ENCODE measurements at places on chromosomes 4 and X.

DNA sequence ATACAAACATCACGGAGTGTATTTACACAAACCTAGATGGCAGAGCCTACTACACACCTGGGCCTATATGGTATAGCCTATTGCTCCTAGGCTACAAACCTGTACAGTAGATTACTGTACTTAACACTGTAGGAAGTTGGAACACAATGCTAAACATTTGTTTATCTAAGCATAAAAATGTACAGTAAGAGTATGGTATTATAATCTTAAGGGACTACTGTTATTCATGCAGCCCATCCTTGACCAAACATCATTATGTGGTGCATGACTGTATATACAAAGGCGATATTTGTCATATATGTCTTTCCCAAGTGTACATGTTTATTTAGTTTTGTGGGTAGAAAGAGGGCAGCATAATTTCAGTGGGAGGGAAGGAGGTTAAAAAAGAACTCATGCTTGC lies 177.7 kb upstream of the FSTL5 start:
- no peak for DNase-seq

DNA sequence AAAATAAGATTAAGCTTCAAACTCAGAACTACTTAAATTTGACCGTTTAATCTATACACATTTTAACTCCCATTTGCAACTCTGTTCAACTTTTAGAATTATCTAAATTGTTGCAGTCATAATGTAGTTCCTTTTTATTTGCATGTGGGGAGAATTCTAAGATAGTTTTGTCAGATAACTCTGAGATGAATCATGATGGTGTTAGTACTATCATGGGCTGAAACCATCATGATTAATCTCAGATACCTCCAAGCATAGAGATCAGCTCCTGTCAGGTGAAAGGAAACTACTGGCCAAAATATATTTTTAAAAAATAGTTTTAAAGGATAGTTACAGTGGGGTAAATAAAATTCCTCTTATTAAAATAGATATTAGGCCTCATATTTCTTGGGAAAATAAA lies 39.0 kb downstream of the FBXO8 start:
- peak; percentile 21 for DNase-seq

GRCh38 chr4:118857760-118858159 lies 21.8 kb upstream of the SEC24D start:
- no peak for DNase-seq

GRCh38 chrX:136246201-136246600 lies 5.0 kb downstream of the MAP7D3 start:
- no peak for DNase-seq

DNA sequence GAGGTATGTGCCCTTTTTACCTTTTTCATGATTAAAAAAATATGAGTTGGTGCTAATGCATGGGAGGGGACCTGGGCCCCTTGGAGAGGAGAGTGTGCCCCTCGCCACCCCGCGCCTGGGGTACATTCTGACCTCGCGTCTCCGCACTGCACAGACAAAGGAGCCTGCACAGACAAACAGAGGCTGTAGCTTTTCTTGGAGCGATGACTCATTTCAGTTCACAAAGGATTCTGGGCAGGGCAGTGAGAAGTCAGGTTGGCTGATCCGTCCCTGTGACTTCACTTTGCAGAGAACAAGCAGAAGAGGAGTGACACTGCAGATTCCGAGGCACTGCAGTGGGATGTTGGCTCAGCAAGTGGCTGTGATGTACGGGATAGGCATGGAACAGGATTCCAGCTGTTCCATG lies 82.9 kb downstream of the STOX2 start:
- DNase-seq: peak; percentile 80

GRCh38 chr4:85965529-85965928 lies 394.3 kb downstream of the MAPK10 start:
- DNase-seq: no peak

- DNase-seq: no peak
Measured at GRCh38 chr4:88854481-88854880, 156.9 kb upstream of the NAP1L5 start.

DNA sequence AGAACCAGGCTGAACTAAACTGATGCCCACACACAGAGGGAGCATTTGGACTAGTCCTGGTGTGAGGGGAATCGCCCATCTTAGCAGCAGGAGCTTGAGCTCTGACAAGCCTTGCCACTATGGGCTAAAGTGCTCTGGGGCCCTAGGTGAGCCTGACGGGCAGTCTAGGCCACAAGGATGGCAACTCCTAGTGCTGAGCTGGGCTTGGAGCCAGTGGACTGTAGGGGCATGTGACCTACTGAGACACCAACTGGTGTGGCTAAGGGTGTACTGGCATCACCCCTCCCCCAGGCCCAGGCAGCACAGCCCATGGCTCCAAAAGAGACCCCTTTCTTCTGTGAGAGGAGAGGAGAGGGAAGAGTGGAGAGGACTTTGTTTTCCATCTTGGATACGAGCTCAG lies 14.5 kb downstream of the CENPU start:
- no peak for DNase-seq

DNA sequence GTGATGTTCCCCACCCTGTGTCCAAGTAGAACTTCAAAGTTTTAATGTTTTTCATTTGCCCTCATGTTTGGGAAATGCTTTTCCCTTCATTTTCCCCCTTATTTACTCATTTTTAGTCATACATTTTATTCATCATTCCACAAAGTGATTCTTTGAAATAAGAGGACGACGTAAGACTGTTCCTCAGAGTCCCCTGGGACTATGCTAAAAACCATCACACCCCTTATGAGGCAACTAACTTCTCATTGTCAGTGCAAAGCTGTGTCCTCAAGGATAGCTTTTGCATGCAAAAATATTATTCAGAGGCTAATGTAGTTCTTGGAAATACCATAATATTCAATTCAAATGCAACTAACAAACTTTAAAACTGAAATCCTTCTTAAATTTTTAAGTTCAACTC lies 14.8 kb upstream of the ADGRG2 start:
- no peak for DNase-seq

GRCh38 chrX:107673933-107674479 lies 45.7 kb downstream of the PRPS1 start:
- DNase-seq: peak; percentile 34
